ENCODE measurements at places on chromosomes 3 and 15.

- DNase-seq, result no peak
These were observed 11.2 kb downstream of the TMC3 start for GRCh38 chr15:81362790-81363189.

DNA sequence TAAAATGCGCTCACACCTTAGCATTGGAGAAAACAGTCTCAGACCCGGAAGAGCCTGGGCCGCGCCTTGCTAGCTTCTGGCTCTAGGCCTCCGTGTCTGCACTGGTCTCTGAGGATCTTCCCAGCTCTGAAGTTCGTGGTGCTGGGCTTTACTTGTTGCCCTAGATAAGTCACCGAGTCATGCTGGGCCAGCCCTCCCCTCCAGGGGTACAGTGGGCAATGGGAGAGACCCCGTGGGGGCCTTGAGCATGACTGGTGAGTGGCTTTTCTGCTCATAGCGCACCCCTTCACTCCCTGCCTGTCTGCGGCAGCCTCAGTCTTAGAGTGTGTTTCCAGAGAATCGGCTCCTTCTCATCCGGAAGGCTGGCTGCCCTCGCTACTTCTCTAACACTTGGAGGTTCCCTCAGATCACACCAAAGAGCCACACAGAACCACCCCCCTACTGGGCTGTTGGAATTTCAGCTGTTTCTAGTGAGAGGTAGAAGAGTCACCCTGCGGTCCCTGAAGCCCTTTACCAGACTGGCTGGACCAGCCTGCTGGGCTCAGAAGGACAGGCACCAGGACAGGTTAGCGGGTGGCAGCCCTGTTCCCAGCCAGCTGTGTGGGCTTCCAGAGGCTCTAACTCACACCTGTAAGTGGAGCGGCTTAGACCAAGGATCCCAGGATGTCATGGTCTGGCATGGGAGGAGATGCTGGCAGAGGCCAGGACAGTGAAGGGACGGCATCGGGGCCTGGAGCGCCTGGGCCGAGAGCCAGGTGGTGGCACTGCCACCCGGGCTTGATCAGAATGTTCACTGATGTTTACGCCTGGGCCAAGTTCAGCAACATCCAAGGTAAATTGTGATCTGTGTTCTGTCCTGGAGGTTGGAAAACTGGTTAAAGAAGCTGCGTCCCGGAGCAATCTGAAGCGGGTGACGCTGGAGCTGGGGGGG, 17.9 kb downstream of the ALDH1A3 start:
- peak; percentile 12 for DNase-seq

- peak; percentile 60 for DNase-seq
These were observed 157.9 kb downstream of the MEX3B start for GRCh38 chr15:81887912-81888311.

DNA sequence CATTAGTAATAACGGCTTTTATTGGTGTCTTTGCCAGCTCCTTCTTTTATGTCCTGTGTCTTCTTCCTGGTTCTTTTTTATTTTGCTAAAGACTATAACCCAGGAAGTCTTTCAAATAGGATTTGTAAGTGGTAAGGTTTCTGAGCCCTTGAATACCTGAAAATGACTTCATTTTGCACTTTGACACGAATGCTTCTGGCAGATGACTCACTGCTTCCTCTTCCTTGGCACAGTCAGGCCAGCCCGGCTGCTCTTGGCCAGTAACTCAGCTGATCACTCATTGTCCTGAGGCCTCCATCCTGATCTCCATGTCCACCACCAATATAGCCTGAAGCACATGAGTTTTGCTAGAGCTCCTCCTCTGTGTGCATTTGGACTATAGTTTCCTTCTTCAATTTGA, 48.7 kb upstream of the NR2E3 start:
- DNase-seq, result no peak

Measured in umbilical cord (tissue), 2 donors.